Cardiac atrium fibroblast (primary cell): ENCODE measurements at places on chromosomes 7 and 10. TPM values are rescaled to one million over a fixed set of nuclear protein-coding genes. Genes with fewer than 3 reads are reported as not detected.

Gene HABP2
- not detected in 2 replicates for total RNA-seq

Gene GPR85
- 0.16 TPM in 1 of 2 replicates, not detected in the other for total RNA-seq

Gene MBL2
- total RNA-seq = not detected in 2 replicates

Gene TRIM50
- total RNA-seq = not detected in 2 replicates

Gene CNNM1
- 0.16 and 0.54 TPM in 2 replicates for total RNA-seq
